EL (cell line): ENCODE measurements at places on chromosomes 1 and 21.

- peak; percentile 29 for DNase-seq
These were observed 40.3 kb upstream of the TLR5 start for GRCh38 chr1:223183268-223183862.

GRCh38 chr1:60255565-60255964 lies 182.0 kb upstream of the C1orf87 start:
- DNase-seq: peak; percentile 36

DNA sequence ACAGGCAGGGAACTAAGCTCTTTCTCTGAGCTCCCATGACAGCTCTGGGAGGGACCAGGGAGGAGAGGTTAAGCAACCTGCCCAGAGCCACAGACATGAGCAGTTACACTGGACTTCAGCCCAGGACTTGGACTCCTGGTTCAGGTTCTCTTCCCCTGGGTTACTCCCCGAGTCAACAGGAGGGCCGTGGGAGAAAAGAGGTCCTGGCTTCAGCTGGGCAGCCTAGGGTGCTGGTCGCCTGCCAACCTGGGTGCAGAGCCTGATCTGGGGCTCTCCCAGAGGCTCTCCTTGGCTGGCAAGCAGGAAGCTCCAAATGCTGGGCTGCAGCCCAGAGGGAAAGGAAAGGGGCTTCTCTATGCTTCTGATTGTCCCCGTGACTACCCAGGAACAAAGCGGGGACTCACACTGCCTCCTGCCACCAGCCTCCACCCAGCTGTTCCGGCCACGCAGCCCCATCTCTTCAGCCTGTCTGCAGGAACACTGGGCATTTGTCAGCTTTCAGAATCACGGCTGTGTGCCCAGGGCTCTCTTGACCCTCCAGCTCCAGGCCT lies 141.8 kb downstream of the HIVEP3 start:
- DNase-seq: no peak

DNA sequence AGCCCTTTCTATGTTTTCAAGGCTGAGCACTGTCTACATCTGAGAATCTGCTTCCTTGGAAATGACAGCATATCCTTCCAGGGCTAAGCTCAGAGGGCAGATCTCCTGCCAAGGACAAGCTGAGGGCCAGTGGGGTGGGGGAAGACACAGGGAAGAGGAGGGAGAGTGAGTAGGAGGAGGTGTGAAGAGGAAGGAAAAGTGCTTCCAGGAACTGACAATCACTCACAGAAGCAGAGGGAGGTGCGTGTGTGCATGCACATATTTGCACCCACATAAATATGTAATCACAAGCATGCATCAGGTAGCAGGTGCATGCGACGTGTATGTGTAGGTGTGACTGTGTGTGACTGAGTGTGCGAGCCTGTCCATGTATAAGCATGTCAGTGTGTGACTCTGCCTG lies 43.7 kb upstream of the SCMH1 start:
- no peak for DNase-seq

DNA sequence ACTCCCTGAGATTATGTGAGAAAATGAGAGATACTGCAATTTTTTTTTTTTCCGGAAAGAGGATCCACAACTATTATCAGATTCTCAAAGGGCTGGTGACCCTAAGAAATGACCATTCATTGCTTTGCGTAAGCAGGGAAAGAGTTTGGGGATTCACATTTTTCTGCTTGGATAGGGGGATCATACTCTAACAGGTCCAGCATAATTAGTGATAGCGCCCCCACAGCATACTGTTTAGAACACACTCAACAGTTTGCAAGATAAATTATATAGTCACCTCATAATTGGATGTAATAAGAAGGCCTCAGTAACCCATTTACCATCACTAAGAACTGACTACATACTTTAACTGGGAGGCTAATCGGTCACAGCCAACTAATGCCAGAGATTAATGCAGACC lies 1.9 kb downstream of the CCT3 start:
- DNase-seq: no peak

- no peak for DNase-seq
These were observed 14.7 kb upstream of the IRF2BP2 start for GRCh38 chr1:234624724-234625117.

DNA sequence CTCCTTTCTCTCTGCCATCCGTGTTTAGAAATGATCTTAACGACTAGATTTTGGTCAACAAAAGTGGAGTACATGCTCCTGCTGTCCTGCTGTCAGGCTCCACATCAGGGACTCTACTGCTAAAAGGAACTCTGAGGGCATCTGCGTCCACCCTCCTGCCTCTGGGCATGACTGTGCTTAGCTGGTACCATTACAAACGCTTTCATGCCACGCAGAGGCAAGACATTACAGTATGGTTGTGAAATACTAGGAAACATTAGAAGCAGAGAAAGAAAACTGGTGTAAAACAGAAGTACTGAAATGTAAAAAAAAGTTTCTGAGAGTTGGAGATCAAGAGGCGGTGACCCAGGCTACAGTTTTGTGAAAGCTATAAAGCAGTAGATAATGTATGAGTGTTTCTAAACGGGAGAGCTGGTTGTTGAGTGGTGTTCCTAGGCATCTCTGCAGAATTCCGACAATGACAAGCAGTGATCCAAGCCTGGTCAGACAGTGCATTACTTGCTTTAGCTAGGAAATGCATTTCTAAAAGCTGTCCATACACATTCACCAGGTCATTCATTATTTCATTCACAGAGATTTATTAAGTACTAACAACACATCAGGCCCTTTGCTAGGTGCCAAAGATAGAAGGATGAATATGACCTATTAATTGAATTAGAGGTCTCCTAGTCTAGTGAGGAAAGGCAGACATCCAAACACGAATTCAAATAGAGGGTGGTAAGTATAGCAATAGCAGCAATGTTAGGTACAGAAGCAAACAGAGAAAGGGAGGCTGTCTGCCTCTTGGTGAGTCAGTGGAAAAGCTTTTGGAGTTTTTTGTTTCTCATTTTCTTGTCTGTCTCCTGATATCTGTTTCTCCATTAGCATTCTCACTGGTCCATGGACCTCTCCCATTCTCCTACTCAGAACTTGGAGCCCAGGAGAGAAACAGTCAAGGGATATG lies 401.9 kb downstream of the LMO4 start:
- DNase-seq: no peak

- no peak for DNase-seq
These were observed 9.3 kb downstream of the CBR1 start for GRCh38 chr21:36079010-36079649.

- no peak for DNase-seq
These were observed at the start of gene TPM3 for GRCh38 chr1:154191990-154192461. TPM3 (minus strand) TSS chr1:154192100; CDS start chr1:154192018, 82 bp downstream.
